ENCODE measurements at places on chromosomes 12 and 14.
A peak's percentile ranks its signal among the peaks of the same experiment; 100 is the strongest.

DNA sequence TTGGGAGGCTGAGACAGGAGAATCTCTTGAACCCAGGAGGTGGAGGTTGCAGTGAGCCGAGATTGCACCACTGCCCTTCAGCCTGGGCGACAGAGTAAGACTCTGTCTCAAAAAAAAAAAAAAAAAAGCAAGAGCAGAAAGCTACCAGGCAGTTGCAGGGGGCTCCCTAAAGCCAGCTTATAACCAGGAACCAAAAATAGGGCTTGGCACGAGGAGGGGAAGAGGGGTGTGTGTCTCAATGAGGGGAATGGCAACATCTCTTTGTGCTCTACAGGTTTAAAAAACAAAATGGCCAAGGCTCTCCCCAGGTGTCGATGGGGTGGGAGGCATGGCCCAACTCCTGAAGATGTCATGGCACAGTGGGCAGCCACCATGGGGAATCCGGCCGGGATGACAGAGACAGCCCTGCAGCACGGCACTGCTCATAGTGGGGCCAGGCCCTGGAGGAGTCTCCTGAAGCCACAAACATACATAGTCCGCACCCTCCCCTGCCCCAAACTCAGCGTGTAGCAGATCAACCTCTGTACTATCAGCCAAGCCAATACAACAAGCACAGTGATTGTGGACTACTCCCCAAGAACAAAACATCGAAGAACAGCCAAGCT is 16.0 kb upstream of the EIF5 start:
- peak; percentile 53 for DNase-seq

- peak; percentile 44 for DNase-seq
Observed at GRCh38 chr12:26845057-26845666, 12.2 kb upstream of the ITPR2 start.

DNA sequence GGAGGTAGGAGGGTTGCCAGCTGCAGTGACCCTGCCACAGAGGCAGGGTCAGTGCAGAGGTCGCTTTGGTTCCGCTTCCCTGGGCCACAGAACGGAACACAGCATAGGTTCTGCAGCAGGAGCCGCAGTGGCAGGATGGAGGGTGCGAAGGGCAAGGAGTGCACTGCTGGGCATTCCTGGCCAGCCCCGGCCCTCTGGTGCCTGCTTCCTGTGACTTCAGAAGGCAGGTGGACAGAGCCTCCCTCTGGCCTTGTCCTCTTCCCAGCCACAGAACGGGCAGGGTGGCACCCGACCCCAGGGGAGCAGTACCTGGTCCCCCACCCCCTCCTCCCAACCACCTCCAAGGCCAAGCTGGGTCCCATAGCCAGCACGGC is 37.7 kb downstream of the SLC8B1 start:
- no peak for DNase-seq

GRCh38 chr12:20631711-20632110 is 63.4 kb upstream of the SLCO1C1 start:
- no peak for DNase-seq

DNA sequence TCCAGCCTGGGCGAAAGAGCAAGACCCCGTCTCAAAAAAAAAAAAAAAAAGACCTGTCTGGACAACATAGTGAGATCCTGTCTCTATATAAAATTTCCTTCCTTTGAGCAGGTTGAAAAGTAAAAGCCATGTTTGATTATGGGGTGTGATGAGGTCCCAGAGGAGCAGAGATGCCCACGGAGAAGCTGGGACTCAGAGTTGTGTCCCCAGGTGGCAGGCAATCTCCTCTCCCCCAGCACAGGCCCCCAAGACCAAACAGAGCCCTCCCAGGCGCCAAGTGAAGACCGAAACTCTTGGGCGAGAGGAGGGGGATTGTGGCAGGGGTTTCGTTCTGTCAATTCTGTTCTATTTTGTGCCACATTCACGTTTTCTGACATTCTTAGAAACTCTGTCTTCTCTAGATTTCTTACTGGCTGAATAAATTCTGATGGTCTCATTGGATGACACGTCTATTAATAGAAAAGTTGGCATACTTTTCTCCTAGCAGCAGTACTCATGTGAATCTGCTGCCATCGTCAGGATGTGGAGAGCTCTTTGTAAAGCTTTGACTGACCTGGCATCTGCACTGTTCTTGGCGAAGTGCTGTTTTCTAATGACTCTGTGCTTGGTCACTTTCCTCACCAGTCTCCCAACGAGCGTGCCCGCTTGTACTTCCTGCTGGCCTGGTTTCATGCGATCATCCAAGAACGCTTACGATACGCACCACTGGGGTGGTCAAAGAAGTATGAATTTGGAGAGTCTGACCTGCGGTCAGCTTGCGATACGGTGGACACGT is 43.4 kb downstream of the HSP90AA1 start:
- DNase-seq: no peak

GRCh38 chr12:53951577-53952334 is 2.9 kb upstream of the HOXC12 start:
- no peak for DNase-seq

- DNase-seq: no peak
Observed at GRCh38 chr12:110853836-110854235, 7.0 kb downstream of the CCDC63 start.

GRCh38 chr12:7013101-7013500 is 5.2 kb downstream of the LPCAT3 start:
- no peak for DNase-seq

DNA sequence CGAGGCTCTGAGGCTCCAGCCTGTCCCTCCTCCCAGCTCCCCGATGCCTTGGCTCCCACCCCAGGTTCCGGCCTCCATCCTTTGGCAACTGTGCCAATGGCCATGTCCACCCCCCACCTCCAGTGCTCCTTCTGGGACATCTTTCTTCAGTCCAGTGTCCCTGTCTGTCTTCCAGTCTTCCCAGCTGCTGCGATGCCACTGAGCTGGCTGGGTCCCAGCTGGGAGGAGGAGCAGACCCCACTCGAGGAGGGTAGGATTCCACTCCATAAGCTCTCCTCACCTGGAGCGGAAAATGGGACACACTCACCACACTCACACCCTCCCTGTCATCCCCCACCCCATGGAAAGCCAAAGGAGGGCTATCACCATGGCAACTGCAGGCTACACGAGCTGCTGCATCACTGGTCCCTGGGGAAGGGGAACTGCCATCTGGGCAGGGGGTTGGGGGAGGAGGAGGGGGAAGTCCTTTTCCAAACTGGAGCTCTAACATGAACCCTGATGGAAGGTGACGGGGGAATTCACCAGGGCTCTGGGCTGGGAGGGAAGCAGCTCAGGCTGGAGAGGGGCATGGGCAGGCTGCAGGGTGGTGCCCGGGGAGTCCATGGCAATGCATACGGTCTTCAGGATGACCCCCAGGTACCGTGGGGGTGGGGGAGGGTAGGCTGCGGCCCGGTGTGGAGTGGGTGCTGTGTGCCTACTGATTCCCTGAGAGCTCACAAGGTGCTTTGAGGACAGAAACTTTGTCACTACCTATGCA is 94.3 kb downstream of the LRRC74A start:
- peak; percentile 52 for DNase-seq

GRCh38 chr14:50311337-50311971 is 575 bp downstream of the L2HGDH start:
- no peak for DNase-seq

- DNase-seq: no peak
Observed at GRCh38 chr12:114670291-114670980, 13.5 kb downstream of the TBX3 start.
